DND-41 (cell line): ENCODE measurements at places on chromosomes 4 and X.
A peak's percentile ranks its signal among the peaks of the same experiment; 100 is the strongest.

- DNase-seq = no peak
These were observed 19.4 kb downstream of the BMP3 start for GRCh38 chr4:81049907-81050306.

DNA sequence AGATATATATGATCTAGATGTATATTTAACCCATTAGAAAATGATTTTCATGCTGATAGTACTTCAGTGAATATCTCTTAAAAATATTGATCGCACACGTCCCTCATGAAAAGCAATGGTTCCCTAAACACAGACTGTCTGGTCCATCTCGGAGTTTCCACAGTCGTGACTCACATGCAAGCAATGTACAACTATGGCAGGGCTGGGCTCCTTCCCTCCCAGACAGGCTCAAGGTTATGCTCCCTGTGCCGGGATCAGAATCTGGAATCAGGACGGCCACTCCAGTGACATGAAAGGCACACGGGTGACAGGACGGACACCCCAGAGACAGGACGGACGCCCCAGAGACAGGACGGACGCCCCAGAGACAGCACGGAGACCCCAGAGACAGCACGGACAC lies 40.2 kb upstream of the PPP2R3B start:
- DNase-seq = no peak

GRCh38 chr4:73929278-73929677 lies 52.5 kb downstream of the PF4 start:
- DNase-seq = no peak

DNA sequence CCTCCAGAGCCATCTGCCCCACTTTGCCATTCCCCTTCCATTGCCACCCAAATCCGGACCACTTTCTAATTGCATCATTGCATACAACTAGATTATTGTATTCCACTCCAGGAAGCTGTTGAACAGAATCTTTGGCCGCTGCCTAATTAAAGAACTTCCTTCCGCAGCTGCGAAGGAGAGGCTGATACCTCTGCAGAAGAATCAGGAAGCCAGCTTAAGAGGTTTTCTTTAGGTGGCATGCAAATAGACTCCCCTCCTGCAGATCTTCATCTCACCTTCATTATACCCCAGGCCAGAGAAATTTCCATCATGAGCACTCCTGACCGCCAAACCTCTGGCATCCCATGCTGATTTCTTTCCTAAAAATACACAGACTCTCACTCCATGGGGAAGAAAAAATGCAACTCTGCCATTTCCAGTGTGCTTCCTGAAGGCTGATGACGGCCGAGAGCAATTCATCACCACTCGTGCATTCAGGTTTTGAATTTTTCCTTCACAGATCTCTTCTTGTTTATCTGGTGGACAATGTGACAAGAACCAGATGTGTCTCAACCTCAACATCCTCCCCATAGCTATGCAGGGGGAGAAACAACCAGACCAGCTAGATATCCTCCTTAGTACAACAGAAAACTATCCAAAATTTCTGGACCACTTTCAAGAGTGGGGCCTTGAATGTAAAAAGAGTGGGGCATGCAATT lies 31.2 kb downstream of the LGI2 start:
- DNase-seq = no peak

DNA sequence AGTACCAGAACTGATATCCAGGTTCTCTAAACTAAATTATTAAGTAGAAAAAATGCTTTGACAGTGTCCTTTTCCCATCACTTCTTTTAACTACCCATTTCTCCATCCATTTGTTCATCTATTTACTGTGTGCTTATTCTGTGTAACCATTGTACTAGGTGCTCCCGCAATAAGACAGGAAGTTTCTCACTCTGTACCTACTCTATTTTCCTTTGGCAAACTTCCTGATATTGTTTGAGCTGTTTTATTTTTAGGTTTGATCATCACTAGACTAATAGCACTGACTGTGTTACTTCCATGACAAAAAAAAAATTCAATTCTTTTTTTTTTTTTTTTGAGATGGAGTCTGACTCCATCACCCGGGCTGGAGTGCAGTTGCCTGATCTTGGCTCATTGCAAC lies 102.5 kb upstream of the CASK start:
- DNase-seq = no peak

DNA sequence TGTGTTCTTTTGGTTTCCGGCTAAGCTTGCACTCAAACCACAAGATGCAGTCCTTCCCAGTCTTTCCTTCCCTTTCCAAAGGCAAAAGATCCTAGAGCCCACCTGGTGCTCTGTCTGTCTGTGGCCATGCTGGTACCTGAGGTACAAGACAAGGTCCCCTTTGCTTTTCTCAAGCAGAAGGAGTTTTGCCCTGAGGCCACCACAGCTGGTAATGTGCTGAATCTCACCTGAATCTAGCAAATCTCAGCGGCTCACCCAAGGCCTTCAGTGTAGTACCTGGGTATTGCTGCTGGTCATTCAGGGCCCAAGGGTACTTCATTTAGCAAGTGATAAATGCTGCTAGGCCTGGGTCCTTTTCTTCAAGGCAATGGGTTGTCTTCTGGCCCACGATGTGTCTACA lies 20.5 kb upstream of the KLF8 start:
- no peak for DNase-seq

DNA sequence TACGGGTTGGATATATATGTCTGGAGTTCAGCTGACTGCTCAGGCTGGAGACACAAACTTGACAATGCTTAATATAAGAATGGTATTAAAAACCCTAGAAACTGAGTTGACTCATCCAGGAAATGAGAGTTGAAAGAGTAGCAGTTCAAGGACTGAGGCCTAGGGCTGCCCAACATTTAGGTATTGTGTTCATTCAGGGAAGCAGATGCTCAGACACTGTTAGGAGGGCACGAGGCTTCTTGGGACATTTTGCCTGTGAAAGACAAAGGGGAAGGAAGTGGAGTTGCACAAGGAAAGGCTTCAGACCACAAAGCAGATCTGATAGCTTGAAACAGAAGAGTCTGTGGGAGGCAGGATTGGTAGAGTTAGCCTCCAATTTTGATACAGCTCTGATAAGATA lies 52.0 kb upstream of the HS3ST1 start:
- DNase-seq = peak; percentile 69

GRCh38 chr4:122539861-122540465 lies 80.9 kb downstream of the IL21 start:
- DNase-seq = no peak

GRCh38 chr4:75001871-75002270 lies 69.0 kb downstream of the PARM1 start:
- no peak for DNase-seq

DNA sequence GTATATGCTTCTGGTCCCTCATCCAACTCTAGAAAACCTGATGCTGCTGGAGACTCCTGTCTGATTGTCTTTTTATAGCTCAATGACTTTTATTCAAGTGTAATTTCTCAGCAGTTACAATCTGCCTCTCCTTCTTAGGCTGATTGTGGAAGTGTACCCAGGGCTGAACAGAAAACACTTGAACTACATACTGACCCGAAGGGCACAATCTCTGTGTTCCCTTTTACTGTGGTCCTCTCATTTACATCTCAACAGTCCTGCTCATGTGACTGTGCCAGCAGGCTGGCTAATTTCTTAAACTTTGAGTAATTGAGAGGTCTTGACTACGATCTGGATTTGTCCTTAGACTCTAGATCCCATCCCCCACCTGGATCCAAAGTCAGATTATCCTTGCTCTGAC lies 863.4 kb downstream of the PDHA2 start:
- no peak for DNase-seq

DNA sequence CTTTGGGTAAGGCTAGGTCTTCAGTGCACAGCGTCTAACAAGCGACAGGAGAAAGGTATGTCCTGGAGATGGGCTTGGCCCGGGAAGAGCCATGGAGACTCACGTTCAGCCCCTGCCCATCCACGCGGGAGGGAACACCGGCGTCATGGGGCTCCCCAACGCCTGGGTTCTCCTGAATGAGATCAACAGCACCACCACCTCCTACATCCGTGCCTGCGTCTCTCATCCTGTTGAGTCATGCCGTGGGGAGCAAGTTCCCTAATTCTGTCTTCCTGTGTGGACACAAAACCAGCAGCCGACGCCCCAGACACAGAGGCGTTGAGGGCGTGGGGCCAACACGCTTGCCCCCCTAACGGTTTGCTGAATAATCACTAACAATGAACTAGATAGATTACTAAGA lies 20.1 kb upstream of the IL3RA start:
- no peak for DNase-seq

DNA sequence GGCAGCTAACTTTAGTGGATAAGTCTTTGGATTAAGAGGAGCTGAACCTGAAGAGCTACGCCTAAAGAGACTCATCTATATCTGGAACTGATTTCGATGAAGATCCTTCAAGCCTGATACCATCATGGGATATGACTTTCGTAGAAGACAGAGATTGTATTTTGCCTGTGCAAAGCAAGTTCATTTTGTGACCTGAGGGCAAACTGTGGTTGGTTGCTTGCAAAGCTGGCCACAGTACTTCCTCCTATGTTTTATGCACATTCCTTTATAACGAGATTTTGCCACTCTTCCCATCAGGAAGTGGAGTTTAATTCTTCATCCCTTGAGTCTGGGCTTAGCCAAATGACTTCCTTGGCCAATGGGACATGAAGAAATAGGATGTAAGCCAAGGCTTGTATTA lies 519.3 kb upstream of the NR3C2 start:
- DNase-seq = no peak

DNA sequence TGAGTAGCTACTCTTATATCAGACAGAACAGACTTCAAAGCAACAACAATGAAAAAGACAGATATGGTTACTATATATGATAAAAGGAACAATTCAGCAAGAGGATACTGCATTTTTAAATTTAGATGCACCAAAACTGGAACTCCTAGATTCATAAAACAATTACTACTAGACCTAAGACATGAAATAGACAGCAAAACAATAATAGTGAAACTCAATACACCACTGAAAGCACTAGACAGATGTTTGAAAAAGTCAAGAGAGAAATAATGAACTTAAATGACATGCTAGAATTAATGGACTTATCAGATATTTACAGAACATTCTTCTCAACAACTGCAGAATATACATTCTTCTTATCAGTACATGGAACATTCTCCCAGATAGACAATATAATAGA lies 99.5 kb upstream of the ITM2A start:
- DNase-seq = no peak

- no peak for DNase-seq
These were observed 635.6 kb downstream of the STPG2 start for GRCh38 chr4:97507587-97508245.

- no peak for DNase-seq
These were observed 84.1 kb upstream of the MAGEA4 start for GRCh38 chrX:151828439-151829080.

- no peak for DNase-seq
These were observed 6.7 kb downstream of the EDNRA start for GRCh38 chr4:147487616-147488015.

GRCh38 chr4:126735294-126736132 lies 897.2 kb upstream of the INTU start:
- no peak for DNase-seq

- no peak for DNase-seq
These were observed 1.5 kb upstream of the NWD2 start for GRCh38 chr4:37243051-37243450.

DNA sequence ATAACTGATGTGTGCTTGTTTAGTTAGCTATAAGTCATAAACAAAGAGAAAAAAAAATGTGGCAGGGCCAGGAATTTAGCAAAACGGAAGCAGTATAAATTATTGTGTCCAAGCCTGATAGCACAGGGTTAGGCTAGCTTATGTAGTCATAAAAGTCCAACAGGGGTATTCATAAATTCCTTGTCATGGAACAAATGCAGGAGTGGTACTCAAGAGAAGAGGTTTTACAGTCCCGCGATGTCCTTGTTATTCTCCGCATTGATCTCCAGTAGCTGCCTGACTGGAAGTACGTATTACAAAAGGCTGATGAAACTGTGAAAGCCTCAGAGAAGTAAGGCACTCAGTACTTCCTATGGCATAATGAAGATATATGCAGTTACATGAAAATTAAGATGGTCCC lies 336.9 kb upstream of the TRAM1L1 start:
- no peak for DNase-seq

GRCh38 chr4:156261230-156261629 lies 307.6 kb upstream of the CTSO start:
- no peak for DNase-seq

DNA sequence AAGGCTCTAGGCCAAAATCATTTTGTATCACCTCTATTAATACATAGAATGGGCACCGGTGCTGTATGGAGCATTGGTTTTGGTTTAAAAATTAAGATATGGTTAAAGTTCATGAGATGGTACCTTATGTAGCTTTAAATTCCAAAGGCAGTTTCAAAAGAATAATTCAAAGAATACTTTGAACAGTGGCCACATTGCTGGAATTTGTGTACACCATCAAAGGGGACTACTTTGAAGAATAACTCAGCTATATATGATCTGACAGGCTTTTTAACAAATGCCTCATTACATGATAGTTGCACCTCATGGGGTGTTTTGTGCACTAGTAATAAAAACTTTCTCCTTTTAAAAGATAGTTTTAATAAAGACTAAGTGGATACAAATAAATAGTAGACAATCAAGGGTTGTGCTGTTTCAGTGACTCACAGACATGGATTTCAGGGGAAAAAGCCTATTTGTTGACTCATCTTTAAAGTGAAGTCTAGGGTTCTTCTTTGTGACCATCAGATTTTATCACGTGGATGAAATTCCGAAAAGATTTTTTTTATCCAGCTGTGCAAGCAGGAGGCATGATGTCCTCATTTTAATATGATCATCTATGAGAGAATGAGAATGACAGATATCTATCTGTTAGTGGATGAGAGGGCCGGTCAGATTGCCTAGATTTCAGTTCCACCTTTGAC lies 12.8 kb downstream of the MTM1 start:
- no peak for DNase-seq

GRCh38 chr4:59044286-59044900 lies 1934.2 kb upstream of the IGFBP7 start:
- DNase-seq = no peak

DNA sequence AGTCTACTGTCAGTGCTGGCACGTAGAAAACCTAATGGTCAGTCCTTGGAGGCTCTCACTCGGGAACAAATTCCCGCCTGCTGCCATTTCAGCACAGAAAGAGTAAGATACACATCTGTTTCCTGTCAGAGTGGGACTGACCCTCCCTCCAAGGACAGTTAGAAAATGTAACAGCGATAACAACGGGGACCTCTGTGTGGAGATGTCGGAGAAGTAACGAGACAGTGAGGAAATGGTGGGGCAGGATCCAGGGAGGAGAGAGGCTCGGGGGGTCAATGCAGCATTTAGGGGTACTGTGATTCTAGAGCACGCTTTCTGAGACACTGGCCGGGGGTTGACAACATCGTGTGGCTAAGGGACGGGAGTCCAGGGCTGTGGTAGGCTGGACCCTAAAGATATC lies 36.0 kb upstream of the SORCS2 start:
- no peak for DNase-seq

DNA sequence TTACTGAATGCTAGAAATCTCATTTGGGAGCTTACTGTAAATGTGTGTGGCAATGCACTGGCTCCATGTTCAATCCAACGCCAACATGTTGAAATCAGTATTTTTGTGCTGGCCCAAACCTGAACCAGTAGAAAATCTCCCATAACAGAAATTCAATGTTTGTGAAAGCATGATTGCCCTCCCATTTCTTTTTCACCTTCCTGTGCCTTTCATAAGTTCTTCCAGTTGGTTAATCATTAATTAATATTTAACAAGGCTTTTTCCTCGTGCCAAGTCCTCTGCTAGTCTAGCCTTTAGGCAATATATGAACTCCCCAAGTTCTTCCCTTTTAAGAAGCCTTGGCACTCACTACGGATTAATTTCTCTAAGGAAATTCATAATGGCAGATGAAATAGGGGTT lies 1.3 kb upstream of the PLS3 start:
- no peak for DNase-seq

- no peak for DNase-seq
These were observed 18.0 kb downstream of the ETDC start for GRCh38 chrX:135327299-135327698.
